ENCODE measurements at places on chromosomes 1 and 21.
A peak's percentile ranks its signal among the peaks of the same experiment; 100 is the strongest.

GRCh38 chr1:95388031-95388430 lies 154.0 kb downstream of the RWDD3 start:
- DNase-seq = no peak

DNA sequence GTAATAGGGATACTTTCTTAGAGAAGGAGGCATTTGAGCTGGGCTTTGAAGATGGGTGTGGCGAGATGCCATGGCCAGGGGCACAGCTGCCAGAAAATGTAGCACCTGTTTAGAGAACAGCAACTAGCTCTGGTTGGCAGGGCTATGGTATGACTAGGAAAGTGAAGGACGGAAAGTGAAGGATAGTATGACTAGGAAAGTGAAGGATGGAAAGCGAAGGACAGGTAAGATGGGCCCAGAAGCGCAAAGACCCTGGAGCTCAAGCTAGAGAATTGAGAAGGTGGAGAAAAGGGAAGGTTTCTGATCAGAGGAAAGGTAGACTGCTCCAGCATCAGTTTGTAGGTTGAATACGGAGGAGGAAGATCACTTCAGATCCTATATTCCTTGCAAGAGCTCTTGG lies 205.4 kb downstream of the SLC35F3 start:
- no peak for DNase-seq

- peak; percentile 45 for DNase-seq
Measured at GRCh38 chr1:224245188-224245587, 62.1 kb downstream of the DEGS1 start.

GRCh38 chr1:217135987-217136894 lies 413.0 kb upstream of the ESRRG start:
- DNase-seq = no peak

DNA sequence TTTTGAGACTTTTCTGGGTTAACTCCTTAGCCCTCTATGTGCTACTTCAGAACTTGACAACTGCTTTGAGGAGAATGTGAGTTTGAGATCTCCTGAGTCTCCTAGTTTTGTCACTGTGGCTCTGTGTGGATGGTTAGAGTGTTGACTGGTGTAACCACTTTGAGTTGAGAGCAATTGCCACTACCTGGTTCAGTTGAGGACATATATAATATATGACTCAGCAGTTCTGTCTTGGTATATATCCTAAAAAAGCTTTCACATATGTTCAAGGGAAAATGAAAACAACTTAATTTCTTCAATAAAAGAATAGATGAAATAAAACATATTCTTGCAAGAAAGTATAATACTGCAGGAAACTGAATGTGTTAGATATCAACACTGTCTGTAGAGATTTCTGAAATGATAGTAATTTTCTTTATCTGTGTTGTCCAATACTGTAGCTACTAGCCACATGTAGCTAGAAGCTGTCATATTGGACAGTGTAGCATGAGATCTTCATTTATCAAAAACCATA lies 96.7 kb upstream of the QSOX1 start:
- no peak for DNase-seq

GRCh38 chr1:185338719-185339622 lies 21.9 kb upstream of the IVNS1ABP start:
- peak; percentile 24 for DNase-seq

DNA sequence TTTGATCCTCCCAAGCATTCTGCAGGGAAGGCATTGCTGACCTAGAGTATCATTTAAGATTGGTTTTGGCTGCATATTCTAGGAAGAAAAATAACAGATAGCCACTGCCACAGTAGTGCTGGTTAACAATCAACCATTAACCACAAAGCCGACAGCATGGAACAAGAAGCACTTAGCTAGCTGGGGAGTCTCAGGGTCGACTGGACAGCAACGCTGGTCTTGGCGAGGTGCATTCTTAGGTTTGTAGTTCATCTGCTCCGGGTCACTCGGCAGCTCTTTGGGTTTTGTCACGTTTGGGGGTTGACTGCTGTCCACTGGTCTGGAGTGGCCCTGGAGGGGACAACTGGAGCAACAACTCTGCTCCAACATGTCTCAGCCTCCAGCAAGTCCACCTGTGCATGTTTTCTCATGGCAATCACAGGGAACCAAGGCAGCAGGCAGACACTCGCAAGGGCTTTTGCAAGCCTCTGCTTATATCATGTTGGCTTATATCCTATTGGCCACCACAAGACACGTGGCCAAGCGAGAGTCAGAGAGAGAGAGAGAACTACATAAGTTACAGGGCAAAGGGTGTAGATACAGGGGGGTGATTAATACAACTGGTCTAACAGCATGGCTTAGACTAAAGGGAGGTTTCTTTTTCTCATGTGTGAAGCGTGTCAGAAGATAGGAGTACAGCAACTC lies 99.5 kb downstream of the LACTBL1 start:
- DNase-seq = no peak

- no peak for DNase-seq
Measured at GRCh38 chr1:61198554-61198953, 116.2 kb downstream of the NFIA start.

- DNase-seq = no peak
Measured at GRCh38 chr1:1892763-1893120, 1.9 kb upstream of the GNB1 start.

DNA sequence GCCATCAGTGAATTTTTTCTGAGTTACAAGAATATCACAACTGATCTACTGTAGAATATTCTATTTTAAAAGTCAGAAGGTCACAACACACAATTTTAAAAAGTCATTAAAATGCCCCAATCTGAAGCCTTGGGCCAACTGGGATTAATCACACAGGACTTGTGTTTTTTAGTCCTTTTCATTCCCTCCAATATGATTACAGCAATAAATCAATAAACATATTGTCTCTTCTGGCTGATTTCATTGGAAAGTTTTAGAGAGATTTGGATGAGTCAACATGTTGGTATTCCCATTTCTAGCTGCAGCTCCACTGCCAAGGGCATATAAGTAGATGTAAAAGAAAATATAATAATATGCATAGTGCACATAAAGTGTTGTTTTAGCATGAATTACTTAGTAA lies 85.8 kb downstream of the NIBAN1 start:
- DNase-seq = no peak

- DNase-seq = no peak
Measured at GRCh38 chr1:165883056-165883455, 55.6 kb downstream of the UCK2 start.

GRCh38 chr1:227033880-227034279 lies 93.8 kb downstream of the COQ8A start:
- DNase-seq = no peak

DNA sequence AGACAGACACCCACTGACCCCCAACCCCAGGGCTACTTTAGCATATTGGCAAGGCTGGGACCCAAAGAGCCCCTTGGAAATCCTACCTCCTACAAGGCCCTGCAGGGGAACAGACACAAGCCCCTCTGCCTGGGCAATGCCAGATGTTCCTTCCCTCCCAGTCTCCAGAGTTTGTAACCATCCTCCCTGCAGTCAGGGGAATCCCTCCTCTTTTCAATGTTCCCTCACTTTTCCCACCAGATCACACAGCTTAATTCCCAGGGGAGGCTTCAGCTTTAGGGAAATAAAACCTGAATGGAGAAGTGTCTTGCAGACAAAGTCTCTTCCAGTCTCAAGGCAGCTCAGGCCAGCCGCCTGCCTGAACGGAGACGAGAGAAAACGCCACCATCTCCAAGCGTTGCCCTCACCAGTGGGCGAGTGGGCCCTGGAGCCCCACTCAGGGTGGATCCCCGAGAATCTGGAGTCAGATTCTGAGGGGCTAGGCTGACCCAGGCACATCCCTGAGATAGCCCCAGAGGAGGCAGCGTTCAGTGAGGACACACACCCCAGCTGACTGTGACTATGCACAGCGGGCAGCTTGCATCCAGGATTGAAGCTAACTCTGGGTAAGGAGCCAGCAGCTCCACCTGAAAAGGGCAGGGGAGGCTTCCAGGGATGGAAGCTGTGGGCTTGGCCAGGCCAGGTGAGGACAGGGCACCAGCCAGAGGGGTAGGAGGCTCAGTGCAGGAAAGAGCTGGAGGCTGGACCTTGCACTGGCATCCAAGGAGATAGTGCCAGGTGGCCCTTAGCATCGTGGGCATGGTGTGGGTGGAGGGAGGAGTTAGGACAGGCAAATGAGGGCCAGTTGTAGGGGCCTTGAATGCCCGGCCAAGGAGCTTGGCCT lies 44.0 kb upstream of the ZC3H12A start:
- no peak for DNase-seq

DNA sequence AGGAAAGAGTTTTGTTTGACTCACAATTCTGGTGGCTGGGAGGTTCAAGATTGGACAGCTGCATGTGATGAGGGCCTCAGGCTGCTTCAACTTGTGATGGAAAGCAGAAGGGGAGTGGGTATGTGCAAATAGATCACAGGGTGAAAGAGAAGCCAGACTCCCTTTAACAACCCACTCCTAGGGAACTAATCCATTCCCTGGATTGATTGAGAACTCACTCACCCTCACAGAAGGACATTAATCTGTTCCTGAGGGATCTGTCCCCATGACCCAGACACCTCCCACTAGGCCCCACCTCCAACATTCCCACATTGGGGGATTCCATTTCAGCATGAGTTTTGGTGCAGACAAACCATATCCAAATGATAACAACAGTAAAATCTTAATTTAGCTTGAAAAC lies 25.6 kb downstream of the UBE2T start:
- DNase-seq = no peak

GRCh38 chr1:65467536-65467935 lies 47.1 kb downstream of the LEPR start:
- no peak for DNase-seq

Data from CD4-positive, alpha-beta T cell treated with Interferon gamma for 1 hour (primary cell).